NCI-H446 treated with DMSO at 0.1 percent for 48 hours (cell line): ENCODE measurements at places on chromosomes 2 and 18.

- DNase-seq = no peak
Measured at GRCh38 chr2:46098621-46099062, 198.6 kb upstream of the EPAS1 start.

DNA sequence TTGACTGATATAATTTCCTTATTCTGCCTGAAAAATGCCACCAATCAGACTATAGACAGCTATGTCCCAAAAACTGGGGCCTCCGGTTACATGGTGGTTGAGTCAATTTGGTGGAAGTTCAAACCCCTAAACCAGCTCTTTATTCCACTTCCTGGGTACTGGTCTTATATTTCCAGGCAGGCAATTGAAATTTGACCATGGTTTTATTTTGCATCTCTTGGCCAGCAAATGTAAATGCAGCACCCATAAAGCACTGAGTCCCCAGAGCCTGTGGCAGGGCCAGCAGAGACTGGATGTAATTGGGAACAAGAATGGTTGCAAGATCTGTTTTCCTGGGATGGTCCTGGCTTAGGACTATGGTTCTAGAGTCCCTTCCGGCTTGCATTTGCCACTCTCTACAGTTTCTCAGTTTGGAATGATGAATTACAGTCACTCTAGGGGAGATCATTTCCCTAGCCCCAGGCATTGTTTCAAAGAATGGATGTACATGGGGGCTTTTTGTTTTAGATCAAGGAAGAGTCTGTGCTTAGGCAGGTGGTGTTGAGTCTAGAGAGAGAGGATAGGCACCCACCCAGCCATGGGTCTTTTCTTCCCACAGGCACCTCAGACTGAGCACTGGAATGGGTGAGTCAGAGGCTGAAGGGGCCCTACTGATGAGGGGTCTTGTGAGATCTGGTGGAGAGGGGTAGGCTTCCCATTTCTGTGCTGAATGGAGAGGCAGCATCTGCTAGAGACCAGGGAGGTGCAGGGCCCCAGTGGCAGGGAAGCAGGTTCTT lies 108.4 kb upstream of the CDC42EP3 start:
- no peak for DNase-seq

DNA sequence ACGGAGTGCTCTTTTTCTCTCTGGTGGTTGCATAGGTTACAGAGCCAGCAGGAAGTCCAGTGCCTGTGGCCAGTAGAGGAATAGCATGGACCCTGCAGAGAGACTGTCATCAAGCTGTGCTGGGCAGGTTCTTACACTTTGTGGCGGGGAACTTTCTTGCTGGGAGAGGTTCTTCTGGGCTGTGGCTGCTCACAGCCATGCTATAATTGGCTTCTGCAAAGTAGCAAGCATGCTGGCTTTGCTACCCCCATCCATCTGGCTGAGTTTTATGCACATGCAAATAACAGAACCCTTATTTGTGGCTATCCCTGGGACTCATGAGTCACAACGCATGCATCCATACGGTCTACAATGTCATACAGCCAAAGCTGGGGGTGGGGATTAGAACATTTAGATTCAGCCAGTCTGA lies 68.9 kb downstream of the PLCL1 start:
- no peak for DNase-seq

- no peak for DNase-seq
Measured at GRCh38 chr18:61086657-61087056, 246.6 kb upstream of the CDH20 start.

- DNase-seq = no peak
Measured at GRCh38 chr2:197174539-197175094, 136.0 kb downstream of the ANKRD44 start.

GRCh38 chr18:63879709-63880108 lies 7.8 kb upstream of the SERPINB2 start:
- no peak for DNase-seq

- no peak for DNase-seq
Measured at GRCh38 chr2:144570566-144570965, 50.6 kb upstream of the ZEB2 start.

- no peak for DNase-seq
Measured at GRCh38 chr2:133434959-133435668, 133.1 kb downstream of the NCKAP5 start.

DNA sequence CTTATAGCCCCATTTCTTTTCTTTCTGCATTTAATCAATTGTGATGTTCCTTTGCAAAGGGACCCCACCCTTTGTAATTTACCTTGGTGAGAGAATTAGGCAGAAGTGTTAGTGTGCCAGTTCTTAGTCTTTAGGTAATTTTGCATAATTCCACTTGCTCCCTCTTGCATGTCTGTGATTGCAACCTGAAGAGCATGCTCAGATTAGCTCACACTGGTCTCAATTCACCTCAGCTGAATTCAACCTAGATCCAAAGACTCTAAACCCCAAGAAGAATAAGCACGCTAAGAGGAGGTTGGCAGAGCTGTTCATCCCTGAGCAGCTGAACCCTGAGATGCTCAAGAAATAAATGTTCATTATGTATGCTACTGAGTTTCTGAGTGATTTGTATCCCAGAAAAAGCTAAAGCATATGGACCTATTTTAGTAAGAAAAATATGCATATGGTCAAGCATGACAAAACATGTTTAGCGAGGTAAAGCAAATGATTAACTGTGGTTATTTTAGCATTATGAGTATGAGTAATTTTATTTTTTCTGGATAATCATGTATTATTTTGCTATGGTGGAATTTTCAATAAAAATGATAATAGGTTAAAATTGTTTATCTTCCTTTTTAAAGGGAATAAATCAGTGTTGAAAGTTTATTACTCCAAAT lies 299.2 kb upstream of the ZSWIM2 start:
- DNase-seq = peak; percentile 44

GRCh38 chr18:610214-610928 lies 13.6 kb downstream of the CLUL1 start:
- no peak for DNase-seq

GRCh38 chr18:68221111-68221724 lies 493.7 kb downstream of the TMX3 start:
- peak; percentile 19 for DNase-seq

GRCh38 chr2:237222178-237222577 lies 136.5 kb downstream of the COPS8 start:
- no peak for DNase-seq

GRCh38 chr18:8406186-8406867 lies 202.9 kb upstream of the RAB12 start:
- no peak for DNase-seq

DNA sequence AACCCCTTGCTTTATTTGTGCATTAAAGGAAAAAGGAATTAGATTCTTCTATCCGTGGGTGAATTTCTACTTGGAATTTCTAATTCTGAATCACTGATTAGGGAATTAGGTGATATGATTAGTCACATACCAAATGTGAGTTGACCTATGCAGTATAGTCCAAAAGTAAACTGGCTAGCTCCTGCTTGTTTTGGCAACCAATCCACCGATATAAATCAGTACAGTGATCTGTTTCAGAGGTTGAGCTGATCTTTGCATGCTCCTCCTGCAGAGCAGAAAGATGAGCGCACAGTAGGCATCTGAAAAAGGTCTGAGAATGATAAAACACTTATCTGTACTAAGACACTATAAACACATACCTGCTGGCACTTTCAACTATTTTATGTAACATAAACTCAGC lies 86.6 kb downstream of the LRP1B start:
- DNase-seq = no peak

DNA sequence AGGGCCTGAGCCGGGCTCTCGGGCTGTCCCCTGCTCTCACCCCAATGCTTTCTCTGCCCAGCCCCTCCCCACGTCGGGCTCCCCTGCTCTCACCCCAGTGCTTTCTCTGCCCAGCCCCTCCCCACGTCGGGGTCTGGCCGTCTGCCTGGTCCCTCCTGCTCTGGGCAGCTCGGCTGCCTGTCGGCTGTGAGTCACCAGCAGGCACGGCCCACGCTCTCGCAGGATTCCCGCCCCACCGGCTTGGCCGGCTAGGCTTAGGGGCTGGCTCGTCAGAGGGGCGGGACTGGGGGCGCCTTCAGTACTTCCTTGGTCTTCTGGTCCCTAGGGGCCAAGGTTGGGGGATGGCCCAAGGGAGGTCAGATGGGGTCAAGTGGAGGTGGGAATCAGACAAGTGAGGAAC lies 3.3 kb downstream of the BOK start:
- no peak for DNase-seq

DNA sequence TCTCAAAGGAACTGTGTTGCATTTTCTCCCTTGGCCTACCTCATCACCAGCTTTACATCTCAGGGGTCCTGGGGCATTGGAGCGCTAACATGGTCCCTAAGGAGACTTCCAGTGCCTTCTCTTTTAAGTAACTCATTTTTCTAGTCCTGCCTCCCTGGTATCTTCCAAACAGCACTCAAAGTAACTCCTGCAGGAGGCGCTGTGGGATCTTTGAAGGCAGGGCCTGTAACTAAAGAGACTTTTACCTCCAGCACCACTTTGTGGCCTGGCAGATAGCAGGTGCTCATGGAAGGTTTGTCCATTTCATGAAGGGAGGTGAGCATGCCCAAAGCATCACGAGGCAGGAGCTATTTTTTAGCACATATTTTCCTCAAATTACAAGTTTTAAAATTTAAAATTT lies 411.0 kb upstream of the GYPC start:
- no peak for DNase-seq

- DNase-seq = no peak
Measured at GRCh38 chr2:240877460-240878340, 9.1 kb downstream of the AGXT start.

DNA sequence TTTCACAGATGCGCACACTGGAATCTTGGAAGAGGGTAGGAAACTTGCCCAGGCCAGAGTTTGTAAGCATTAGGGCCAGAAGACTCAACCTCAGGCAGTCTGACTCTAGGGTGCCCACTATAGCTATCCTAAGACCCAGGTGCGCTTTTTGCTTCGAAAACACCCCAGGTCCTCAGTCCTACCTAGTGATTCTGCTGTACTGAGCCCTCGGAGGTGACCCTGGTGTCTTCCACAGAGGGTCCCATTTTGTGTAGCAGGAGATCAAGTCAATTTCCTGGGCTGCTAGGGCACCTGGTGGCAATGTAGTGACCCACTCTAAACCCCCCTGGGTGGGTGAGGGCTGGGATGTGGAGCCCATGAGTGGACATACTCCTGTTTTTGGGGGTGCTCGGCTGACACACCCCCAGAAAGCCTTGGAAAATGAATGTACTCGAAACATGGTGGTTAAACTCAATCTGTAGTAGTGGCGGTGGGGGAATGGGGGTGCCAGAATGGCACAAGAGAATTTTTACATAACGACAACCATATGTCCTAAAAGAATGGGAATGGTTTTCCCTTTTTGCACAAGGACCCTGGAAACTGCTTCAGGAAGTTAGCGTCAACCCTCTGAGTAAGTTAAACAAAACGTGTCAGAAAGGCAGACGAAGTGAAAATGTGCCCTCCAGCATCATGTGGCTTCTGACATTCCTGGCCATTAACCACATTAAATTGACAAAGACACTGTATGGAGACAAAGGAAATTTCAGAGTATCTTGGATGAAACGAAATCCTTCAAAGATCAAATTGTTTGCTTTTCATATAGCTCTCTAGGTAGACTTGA lies 218.0 kb upstream of the COPS8 start:
- DNase-seq = no peak

DNA sequence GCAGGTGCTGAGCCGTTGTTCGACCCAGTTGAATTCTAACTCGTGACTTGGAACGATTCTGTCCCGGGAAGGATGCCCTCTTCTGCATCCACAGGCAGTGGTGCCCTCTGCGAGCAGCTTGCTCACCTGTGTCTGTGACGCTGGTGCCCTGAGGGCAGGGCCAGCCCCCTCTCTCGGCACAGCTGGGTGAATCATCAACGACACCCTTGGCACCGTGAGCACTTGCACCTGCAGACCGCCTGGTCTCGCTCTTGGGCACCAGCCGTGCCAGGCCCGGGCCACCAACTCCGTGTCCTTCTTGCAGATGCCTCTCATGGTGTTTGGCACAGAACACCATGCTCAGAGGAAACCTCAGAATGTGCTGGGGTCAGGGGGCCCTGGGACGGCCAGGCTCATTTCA lies 75.0 kb downstream of the SLC66A2 start:
- DNase-seq = no peak

DNA sequence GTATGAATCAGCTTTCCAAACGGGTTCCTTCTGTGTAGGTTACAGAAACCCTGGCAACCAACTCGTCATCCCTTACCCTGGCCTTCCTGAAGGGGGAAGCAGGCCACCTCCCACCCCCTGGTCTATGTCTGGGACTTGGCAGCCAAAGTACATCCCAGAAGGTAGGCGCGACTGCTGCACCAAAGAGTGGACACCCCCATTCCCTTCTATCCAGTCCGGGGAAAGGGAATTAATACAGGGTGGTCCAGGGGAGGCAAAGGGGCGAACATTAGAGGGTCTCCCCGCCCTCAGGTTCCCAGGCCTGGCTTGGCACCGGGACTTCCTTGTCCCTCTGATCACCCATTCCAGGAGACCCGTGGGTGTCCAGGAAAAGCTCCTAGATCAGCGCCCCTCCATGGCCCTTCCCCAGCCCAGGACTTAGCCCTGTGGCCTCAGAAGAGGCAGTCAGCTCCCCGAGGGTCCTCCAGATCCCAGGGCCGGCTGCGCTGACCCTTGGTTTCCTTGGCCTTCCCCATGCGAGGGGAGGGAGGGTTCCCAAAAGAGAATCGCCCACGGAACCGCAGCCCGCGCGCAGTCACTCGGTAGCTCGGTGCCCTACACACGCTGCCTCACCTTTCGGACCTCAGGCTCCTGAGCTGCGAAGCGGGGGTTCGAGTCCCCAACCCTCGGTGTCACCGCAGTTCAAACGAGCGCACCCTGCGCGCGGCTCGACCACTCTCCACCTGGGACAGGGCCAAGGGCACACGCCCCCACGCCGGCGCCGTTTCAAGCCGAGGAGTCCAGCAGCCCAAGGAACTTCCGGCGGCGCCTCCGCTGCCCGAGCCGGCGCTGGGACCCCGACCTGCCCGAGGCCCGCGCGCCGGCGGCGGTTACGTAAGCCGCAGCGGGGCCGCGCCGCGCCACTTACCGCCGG lies at the start of gene PER2:
TSS of gene PER2 (minus strand) at position 874 of the 913 bp plus-strand sequence. CDS start 10,674 bp downstream, outside the sequence.
- DNase-seq = peak; percentile 25

DNA sequence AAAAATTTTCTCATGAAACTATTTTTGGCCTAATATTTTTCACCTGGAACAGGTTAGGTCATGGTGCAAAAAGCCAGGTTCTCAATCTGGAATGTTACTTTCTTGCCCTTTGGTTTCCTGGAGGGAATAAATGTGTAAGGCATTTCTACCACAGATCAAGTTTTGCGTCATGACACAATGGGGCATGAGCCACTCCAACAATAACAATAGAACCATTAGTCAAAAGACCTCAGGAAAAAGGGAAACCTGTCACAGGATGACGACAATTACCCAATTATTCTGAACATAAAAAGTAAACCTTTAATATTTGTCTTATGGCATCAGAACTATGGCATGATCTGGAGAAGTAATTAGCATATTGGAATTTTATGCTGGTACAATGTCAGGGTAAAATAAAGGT lies 88.2 kb upstream of the HNRNPA3 start:
- no peak for DNase-seq

DNA sequence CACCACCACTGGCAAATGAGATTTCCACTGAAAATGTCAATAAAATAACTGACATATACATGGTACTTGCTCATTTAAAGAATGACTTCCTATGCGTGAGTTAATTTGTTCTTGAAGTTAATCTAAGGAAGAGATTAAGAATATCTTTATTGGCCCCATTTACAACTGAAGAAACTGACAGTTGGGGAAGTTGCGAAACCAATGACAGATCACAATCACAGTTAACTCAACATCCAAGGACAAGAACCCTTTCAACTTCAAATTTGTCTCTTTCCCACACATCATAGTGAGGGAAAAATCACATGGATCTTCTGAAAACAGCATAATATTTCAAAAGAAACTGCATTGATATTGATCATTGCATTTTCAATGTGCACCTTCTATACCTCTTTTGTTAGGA lies 565.4 kb downstream of the IRS1 start:
- no peak for DNase-seq

GRCh38 chr2:69933839-69934613 lies 19.1 kb downstream of the MXD1 start:
- DNase-seq = no peak

- no peak for DNase-seq
Measured at GRCh38 chr2:134491022-134491421, 227.8 kb downstream of the TMEM163 start.
